ENCODE measurements at places on chromosomes 1 and 21. TPM values are rescaled to one million over a fixed set of nuclear protein-coding genes. Genes with fewer than 3 reads are reported as not detected.

GRCh38 chr1:162951553-162952315, 90.8 kb upstream of the CCDC190 start:
- no peak for DNase-seq

DNA sequence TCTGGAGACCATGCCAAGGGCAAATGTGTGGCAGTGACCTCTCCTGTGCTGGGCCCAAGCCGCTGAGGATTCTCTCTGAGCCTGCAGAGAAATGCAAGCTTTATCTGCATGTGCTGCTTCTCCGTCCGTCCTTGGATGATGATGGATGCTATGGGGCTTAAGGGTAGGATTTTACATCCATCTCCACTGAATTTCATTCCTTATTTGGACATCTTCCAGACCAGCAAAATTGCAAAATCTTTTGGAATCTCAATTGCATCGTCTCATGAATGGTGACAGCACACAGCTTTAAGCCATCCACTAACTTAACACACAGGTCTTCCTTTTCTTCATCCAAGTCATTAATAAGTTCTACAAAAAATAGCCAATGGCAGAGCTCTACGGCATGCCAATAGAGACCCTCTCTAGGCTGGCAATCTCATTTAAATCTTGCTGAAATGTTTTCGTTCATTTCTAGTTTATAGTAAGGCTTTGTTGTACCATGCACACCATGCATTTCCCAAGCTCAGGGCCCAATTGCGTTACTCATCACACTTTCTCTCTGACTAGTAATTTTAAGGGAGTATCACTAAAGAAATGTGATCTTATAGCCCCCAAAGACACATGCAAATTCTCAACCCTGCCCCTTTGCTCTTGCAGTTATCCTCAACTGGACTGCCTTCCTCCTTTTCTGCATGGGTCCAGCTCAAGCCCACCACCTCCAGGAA, 11.1 kb downstream of the BATF3 start:
- DNase-seq = no peak

Gene TCEA3
- 0.70 TPM for total RNA-seq

- DNase-seq = no peak
These were observed 22.8 kb upstream of the GPX7 start for GRCh38 chr1:52579415-52579814.

- no peak for DNase-seq
These were observed 140.5 kb downstream of the CACNA1E start for GRCh38 chr1:181623850-181624249.

Gene CDA
- 0.92 TPM for total RNA-seq

GRCh38 chr1:59556398-59556797, 258.4 kb upstream of the HOOK1 start:
- DNase-seq = no peak

- DNase-seq = no peak
These were observed 36.3 kb upstream of the S1PR1 start for GRCh38 chr1:101200513-101200912.
